Ammon's horn (tissue), 1 donor: ENCODE measurements at places on chromosomes 1 and 21.

- no peak for DNase-seq
Measured at GRCh38 chr1:219587401-219587800, 25.5 kb downstream of the ZC3H11B start.

DNA sequence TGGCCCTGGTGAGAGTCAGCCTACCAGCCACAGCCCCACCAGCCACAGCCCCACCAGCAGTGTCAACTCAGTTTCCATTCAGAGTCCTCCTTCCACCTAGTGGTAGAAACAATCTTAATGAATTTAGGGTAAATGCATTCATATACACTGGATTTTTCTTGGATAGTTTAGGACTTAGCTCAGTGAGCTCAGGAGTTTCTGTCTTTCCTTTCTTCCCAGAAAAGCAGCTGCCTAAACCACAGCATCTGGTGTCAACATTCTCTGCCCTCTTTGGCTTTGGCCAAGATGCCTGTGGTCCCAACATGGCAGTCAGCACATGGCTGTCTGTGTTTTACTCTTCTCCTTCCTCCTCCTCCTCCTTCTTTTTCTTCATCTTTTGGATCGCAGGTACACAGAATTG, 94.0 kb downstream of the CLIC6 start:
- DNase-seq, result no peak

DNA sequence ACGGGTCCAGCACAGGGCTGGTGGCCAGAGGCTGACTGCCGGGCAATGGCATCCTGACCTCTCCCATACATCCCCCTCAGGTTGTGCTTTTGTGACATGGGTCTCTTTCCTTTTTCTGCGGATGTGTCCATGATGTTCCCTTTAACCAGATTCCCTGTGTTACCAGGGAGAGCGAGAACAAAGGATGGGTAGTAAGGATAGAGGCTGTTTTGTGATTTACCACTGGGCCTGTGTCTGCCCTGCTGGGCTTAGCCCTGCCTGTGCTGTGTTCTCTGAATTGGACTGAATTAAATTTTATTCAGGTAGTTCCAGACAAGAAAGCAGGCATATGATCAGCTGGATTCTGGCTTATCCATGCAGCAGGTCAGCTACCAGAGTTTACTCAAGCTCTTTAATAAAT, 301.6 kb downstream of the RWDD3 start:
- DNase-seq, result no peak

GRCh38 chr1:223394242-223394641, 1.0 kb downstream of the CCDC185 start:
- no peak for DNase-seq

DNA sequence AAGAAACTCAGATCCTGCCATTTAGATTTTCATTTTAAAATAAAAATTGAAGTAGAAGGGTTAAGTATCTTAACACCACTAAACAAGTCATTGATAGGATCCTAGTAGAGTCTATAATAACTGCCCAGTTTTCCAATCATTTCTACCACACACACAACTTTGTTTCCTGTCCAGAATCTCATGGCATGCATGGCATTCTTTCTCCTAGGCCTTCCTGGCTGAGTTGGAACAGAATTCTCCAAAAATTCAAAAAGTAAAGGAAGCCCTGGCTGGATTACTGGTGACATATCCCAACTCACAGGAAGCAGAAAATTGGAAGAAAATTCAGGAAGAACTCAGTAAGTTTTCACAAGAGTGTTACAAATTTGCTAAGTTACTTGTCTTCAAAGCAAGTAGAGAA, 111.4 kb upstream of the BMP8A start:
- DNase-seq, result no peak

- DNase-seq, result peak; percentile 11
Measured at GRCh38 chr1:88237058-88237457, 447.0 kb upstream of the PKN2 start.

GRCh38 chr1:174230399-174230798, 71.1 kb downstream of the RABGAP1L start:
- DNase-seq, result no peak

DNA sequence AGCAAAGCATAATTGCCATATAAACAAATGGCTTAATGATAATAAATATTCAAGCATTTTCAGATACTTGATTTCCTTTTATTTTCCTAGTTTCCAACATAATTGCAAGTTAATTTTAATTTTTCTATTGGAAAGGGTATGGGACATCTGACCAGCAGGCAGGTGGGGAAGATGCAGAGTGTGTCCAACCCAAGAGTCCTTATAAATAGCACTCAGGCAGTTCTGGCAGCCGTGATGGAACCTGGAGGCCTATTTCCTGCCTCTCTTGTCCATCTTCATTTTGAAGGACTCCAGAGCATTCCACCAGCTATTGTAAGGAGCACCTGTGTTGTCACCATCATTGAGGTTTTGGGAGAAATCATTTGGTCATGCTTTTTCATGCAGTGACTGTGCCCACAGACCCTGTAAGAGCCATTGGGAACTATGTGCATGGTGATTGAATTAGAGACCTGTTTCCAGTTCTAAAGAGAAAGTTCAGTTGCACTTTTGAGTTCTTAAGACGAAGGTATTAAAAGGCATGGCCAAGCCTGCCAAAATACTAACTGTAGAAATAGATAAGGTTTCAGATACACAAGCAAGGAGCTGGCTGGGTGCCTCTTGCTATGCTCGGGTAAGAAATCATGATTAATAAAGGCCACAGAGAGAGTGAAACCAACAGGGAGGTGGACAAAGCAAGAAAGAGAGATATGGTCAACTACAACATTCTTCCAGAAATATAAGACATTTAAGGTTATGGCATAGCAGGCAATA, 92.3 kb downstream of the SPATA46 start:
- DNase-seq, result no peak

DNA sequence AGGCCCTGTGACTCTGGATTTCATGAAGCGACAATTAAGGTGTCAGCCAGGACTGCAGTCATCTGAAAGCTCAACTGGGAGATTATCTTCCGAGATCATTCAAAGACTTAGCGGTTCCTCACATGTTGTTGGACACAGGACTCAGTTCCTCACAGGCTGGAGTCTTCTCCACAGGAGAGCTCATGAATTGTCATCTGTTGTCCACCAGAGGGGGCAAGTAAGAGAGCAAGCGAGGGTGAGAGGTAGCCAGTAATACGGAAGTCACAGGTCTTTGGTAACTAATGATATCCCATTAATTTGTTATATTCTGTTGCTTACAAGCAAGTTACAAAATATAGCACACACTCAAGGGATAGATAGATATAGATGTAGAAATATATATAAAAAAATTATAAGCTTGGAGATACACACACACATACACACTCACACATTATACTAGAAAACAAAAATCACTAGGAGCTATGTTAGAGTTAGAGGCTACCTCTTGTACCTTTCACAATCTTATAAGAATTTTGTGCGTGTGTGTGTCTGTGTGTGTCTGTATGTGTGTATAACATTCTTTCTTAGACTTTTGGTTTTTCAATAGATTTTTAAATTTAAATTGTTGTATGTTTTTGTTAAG, 1695.3 kb downstream of the BRINP3 start:
- peak; percentile 7 for DNase-seq

DNA sequence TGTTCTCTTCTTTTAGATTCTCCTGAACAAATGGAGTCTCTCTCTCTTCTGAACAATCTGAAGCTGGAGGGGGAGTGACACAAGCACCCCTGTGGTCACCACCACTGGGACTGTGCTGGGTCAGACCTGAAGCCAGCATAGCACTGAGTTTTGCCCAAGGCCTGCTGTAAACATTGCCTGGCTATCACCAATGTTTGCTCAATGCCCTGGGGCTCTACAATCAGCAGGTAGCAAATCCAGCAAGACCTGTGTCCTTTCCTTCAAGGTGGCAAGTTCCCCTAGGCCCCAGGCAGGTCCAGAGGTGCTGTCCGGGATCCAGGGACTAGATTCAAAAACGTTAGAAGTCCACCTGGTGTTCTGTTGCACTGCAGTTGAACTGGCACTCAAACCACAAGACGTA, 282.8 kb upstream of the PROX1 start:
- no peak for DNase-seq

GRCh38 chr1:94925561-94926125, 1.3 kb downstream of the CNN3 start:
- DNase-seq, result peak; percentile 91

DNA sequence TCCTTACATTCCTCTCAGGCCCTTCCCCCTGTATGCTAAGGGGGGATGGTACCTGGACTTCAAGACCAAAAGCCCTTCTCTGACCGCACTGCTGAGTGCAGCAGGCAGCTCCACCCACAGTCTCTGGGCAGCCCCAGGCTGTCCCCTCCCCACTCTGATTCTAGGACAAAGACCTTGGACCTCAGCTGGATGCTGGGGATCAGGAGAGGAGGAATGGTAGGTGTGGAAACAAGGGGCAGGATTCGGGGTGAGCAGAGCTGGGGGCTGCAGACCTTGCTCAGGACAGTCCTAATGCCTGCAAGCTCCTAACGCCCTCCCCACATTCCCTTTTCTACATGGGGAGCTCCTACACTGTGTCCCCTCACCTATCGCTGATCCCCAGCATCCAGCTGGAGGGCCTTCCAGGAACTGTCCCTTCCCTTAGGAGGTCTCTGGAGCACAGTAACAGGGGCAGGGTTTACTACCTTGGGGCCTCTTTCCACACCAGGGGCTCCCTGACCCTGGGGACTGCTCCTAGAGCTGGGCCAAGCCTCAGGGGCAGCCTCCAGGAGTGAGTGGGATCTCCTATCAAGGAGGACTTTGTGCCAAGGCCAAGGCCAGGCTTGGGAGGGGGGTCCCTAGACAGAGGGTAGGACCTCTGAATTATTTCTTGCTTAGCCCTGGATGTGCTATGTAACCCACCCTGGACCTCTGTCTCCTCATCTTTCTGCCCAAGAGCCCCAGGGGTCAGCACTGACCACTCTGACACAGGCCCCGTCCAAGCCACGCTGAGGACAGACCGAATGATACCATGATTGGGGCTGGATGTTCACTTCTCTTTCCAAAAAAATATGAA, 5.6 kb downstream of the CLDN19 start:
- no peak for DNase-seq

DNA sequence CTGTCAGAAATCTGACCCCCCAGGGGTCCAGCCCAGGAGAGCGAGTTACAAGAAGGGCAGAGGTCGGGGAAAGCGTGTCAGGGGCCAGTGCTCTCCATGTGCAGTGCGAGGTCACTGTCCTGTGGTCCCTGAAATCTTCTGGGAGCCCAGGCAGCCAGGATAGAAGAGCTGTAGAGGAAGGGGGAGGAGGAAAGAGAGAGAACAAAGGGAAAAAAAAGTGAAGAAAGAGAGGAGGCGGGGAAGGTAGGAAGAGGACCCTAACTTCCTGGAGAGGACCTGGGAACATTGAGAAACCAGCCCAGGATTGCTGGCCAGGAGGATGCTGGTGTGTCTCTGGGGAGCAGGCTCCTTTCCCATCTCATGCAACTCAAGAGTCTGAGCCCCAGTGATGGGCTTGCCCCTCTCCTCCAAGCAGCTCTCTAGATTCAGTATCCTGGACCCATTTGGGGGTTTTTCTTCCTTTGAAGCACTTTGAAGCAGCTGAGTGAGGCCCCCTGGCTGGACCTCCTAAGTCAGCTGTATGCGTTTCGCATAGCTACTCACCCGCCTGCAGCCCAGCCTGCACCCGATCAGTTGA, 6.8 kb upstream of the INAVA start:
- DNase-seq, result no peak

DNA sequence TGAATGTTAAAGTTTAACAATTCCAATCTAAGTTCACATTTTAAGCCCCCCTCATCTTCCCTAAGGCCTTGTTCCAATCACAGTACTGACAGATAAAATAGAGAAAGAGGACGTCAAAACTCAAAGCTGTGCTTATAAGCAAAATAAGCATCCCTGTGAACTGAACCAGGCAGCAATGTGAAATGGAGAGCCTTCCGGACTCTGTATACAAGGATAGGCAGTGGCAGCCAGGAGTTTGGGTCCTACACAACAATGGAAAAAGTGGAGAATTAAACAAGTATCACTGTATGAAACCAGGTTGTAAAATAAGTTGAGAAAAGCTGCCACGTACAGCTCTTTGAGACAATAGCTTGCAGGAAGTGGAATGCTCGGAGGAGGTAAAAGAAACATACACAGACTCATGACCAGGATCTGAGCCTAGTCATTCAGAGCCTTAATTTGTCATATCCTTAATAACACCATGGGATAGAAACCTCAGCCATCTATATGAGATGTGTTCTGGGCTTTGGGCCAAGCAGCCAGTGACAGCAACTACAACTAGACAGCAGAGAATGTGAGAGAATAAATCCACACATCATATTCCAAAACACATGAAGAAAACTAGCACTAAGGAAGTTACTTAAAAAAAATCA, 55.2 kb upstream of the PALMD start:
- peak; percentile 12 for DNase-seq

DNA sequence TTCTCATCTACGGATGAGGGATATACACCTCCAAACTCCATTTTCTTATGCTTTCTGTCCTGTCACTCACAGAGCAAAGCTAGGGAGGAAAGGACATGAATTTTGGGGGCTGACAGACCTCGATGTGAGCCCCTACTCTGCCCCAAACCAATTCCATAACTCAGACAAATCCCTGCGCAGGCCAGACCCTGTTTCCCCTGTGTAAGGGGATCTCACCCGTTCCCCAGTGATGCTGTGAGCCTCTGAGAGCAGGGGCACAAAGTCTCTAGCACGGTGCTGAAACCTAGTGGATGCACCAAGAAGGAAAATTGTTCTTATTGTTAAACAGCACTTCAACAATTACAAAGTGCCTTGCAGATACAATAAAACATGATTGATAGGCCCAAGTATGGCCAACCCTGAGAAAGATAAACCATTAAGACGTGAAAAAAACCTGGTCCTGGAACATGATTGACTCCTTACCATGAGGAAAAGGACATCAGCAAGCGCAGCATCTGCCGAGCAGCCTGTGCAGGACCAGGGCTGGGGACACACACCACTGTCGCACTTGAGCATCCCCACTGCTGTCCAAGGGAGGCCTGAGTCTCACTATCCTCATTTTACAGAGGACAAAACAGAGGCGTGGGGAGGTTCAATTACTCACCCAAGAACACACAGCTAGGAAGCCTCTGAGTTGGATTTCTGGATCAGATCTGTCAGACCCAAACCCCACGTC, 137.8 kb downstream of the GLIS1 start:
- DNase-seq, result no peak

DNA sequence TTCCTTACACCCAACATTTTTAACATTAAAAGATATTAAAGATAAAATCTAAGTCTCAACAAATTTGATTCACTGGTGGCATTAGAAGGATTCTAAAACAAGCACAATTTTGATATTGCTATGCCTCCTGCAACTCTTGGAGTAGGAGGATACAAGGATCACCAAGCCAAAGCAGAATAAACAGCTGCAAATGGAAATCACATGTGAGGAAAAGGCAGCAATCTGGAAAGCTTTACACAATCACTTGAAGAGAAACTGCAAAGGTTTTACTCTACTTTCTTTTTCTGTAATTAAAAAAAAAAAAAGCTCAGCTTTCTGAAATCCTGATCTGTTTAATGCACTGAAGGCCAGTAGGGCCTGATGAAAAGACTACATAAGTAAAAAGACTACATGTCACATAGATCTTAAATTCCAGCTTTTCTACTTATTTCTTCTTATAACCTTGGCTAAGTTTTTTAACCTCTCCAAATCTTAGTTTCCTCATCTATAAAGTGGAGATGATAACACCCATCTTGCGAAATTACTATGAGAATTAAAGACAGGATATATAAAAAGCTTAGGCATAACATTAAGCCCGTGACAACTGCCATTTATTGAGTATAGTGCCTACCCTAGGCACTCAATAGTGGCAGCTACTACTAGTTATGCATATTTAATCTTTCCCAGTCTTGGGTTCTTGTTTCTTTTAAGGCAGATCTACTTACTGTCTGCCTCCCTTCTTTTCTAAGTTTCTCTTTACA, 73.5 kb downstream of the EPS15 start:
- DNase-seq, result peak; percentile 20

- DNase-seq, result peak; percentile 24
Measured at GRCh38 chr1:19682257-19682656, 17.6 kb downstream of the HTR6 start.

GRCh38 chr1:54887665-54888071, 673 bp upstream of the DHCR24 start:
- DNase-seq, result peak; percentile 73
